Osteocyte (in vitro differentiated cells): ENCODE measurements at places on chromosomes 5 and 9. TPM values are rescaled to one million over a fixed set of nuclear protein-coding genes. Genes with fewer than 3 reads are reported as not detected.
A peak's percentile ranks its signal among the peaks of the same experiment; 100 is the strongest.

Gene BRINP1
- 0.16 and 0.21 TPM in 2 replicates for total RNA-seq

Gene CDH9
- total RNA-seq: not detected in 2 replicates

DNA sequence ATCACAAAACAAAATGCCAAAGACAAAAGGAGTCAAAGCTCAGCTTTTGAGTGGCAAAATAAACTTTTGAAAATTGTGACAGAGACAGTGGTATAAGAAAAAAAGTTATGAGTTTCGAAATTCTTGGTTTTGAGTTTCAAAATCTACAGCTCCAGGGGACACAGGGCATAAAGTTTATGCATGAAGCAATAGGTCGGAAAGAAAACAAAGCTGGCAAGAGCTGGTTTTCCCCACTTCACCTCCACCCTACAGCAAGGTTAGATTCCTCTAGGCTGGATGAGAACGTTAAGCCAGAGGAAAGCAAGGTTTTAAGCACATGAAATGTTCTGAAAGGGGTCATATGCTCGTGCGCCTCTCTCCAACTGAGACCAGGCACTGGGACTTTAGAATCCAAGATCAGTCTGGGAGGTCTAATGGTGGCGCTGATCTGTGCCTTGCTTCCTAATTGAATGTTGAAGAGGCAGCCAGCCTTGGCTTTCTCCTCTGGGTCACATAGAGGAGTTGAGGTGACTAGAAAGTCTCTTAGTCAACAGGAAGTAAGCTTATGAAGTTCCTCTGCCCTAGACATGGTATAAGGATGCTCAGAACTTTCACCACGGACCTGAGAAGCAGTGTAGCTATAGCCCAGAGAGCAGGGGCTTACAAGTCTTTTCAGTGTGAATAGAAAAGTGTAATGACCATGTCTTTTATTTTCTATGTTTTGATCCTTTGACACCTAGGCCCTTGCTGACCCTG lies 167.7 kb upstream of the DMAC1 start:
- DNase-seq: no peak

DNA sequence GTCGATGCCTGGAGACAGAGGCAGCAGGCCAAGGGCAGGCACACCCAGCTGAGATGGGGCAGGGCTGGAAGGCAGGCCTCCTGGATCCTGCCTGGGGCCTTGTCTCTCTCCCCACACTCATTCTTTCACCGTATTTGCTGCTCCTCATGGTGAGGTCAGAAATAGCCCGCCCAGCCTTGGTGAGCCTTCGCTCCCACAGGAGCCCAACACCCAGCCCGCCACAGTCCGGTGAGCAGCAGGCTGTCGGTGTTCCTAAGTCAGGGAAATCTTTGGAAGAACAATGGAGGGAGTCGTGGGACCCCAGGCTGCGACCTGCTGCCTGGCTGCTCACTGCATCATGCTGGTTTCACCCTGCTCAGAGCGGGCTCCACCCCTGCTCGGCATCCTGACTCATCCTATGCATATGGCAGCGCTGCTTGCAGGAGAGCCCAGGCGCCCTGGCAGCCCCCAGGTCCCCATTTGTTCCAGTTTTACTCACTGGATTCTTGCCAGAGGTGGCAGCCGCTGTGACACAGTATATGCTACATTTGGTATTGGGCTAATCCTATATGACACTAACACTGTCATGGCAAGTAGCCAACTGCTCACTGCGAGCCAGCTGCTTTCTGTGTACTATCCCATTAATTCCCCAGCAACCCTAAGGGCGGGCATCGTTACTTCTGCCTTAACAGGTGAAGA lies 53.2 kb upstream of the NCS1 start:
- DNase-seq: peak; percentile 86

- no peak for DNase-seq
Measured at GRCh38 chr9:117018966-117019617, 332.0 kb downstream of the TRIM32 start.

GRCh38 chr5:82720213-82721086 lies 356.7 kb downstream of the TMEM167A start:
- DNase-seq: no peak

- no peak for DNase-seq
Measured at GRCh38 chr9:25935188-25935587, 256.9 kb upstream of the TUSC1 start.

GRCh38 chr5:134581241-134581981 lies 51.2 kb downstream of the SAR1B start:
- DNase-seq: no peak

DNA sequence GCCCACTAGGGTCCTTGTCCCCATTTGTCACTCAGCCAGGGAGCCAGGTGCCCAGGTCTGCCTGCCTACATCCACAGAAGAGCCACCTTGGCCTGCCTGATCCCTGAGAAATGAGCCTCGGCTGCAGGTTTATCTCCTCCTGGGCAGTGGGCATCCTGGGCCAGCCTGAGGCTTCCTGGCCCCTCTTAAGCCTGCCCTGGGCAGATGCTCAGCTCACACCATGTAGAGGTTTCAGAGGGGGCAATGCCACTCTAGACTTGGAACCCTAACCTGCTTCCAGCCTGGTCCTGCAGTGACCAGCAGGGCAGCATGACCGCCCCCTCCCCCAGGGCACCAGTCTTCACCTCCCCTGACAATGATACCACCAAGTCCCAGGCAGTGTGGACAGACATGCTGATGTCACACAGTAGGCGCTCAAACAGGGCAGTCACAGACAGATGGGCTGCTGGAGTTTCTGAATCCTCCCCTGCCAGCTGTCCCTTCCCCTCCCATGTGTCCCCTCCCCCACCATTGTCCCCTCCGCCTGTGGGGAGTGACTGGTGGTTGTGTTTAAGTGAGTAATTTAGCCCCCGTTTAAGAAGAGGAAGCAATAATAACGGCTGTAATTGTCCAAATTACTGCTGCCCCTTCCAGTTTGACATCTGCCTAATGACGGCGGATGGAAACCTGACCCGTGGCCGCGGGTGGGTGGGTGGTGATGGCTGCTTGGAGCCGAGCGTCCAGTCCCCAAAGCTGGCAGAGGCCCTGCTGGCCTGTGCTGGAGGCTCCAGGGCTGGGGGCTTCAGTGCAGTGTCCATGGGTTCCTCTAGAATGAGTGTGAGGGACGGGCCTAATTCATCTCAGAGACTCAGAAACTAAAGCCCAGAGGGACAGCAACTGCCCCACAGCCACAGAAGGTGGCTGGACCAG lies 147.7 kb downstream of the BARX1 start:
- DNase-seq: peak; percentile 75

DNA sequence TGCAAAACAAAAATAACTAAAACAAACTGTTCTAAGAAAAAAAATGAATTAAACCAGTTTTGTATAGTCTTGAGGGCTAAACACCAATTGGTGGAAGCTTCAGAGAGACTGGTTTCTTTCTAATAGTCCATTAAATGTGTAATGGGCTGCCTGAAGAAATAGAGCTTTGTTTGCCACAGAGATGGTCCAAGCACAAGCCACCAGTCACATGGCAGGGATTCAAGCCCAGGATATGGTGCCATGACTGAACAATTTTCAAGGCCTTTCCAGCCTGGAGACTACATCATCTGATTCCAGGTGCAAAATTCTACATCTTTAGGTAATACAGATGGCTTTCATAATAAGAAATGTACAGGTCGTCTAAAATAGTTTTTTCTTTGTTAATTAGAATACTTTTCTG lies 355.3 kb downstream of the NR2F1-AS1 start:
- no peak for DNase-seq

DNA sequence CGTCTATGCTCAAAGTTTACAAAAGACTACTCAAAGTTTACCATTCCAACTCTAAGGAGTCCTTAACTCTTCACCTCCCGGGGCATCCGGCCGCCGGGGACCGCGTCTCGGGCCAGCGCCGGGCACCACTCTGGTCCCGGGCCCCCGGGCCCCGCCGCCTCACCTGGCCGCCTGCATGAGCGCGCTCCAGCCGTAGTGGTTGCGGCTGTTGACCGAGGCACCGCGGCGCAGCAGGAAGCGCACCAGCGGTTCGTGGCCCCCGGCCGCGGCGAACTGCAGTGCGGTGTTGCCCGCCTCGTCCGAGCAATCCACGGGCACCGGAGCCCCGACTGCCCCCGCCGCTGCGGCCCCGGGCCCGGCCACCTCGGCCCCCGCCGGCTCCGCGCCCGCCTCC lies 388 bp downstream of the ANKS6 start:
- DNase-seq: no peak

- no peak for DNase-seq
Measured at GRCh38 chr9:81558091-81558830, 131.1 kb downstream of the TLE1 start.

- no peak for DNase-seq
Measured at GRCh38 chr5:82599030-82599429, 320.9 kb upstream of the RPS23 start.

DNA sequence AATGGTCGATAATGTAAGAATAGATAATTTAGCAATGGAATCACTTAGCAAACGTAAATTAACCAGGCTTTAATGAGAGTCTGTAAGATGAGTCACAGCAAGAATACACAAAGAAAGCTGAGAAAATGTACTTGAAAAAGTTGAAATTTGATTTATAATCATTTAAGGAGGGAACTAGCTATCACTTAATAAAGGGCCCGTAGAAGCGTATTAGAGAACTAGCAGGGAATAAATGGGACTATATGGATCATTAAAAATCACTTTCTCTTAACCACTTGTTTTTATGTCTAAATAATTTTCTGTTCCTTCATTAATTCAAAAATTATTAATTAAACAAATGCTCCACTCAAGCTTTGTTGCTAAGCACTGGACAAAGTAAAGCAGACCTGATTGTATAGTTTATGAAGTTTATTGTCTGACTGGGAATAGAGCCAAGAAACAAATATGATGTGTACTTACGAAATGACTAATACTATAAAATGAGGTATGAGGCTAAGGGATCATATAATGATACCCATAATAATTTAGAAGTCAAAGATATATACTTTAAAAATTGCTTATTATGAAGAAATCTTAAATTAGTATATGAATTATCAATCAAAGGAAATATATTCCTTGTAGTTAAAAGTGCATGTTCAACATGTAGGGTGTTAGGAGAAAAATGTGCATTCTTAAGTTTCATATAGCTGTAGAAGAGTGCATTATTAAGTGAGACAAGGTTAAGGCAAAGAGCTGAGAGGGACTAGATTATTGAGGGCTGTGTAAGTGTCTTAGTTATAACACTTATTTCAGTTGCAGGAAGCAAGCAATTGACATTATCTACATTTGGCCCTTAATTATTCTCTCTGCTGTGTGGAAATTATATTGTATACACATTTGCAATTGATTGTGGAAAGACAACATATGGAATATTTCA lies 196.8 kb downstream of the PRDM9 start:
- DNase-seq: no peak

Gene SLC6A7
- total RNA-seq: not detected in 2 replicates

DNA sequence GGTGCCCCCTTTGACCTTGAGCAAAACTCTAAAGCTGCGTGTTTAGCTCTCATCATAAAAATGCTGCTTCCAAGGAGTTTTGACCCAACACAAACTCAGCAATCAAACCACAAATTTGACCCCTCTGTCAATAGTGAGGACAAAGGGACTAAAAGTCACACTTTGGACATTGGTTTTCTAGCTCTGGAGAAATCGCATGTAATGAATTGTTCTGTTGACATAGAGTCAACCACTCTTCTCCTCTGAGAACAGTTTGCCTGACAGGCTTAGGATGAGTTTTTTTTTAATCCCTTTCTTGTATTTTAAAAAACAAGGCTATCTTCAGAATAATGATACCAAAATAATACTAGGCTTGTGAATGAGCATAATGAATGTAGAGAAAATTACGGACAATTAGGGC lies 61.1 kb upstream of the MAN2A1 start:
- no peak for DNase-seq
